ENCODE measurements at places on chromosomes 11 and 22. TPM values are rescaled to one million over a fixed set of nuclear protein-coding genes. Genes with fewer than 3 reads are reported as not detected.

SPA17 gene
- polyA plus RNA-seq = 27.7 TPM

RFPL3 gene
- polyA plus RNA-seq = not detected

DEUP1 gene
- 1.5 TPM for polyA plus RNA-seq

CHORDC1 gene
- polyA plus RNA-seq = 50.9 TPM

IFITM10 gene
- polyA plus RNA-seq = 0.30 TPM

KDM4F gene
- not detected for polyA plus RNA-seq

DYNC2H1 gene
- polyA plus RNA-seq = 48.3 TPM

SPI1 gene
- polyA plus RNA-seq = 3.7 TPM

ZC3H7B gene
- polyA plus RNA-seq = 76.5 TPM

OR6A2 gene
- polyA plus RNA-seq = 0.04 TPM

LRRC4C gene
- polyA plus RNA-seq = 16.6 TPM

PKP3 gene
- polyA plus RNA-seq = 4.1 TPM

C1QTNF5 gene
- polyA plus RNA-seq = 25.0 TPM

PRAME gene
- polyA plus RNA-seq = 1.5 TPM

TSGA10IP gene
- not detected for polyA plus RNA-seq

PHOX2A gene
- polyA plus RNA-seq = not detected

OR52E8 gene
- polyA plus RNA-seq = not detected

All from right renal cortex interstitium (tissue), 3 donors.